Stimulated activated CD4-positive, alpha-beta T cell treated with anti-CD3 and anti-CD28 coated beads, Interleukin-4, amount 100 ng/mL, for 24 hours (primary cell): ENCODE measurements at places on chromosomes 13 and 19.

DNA sequence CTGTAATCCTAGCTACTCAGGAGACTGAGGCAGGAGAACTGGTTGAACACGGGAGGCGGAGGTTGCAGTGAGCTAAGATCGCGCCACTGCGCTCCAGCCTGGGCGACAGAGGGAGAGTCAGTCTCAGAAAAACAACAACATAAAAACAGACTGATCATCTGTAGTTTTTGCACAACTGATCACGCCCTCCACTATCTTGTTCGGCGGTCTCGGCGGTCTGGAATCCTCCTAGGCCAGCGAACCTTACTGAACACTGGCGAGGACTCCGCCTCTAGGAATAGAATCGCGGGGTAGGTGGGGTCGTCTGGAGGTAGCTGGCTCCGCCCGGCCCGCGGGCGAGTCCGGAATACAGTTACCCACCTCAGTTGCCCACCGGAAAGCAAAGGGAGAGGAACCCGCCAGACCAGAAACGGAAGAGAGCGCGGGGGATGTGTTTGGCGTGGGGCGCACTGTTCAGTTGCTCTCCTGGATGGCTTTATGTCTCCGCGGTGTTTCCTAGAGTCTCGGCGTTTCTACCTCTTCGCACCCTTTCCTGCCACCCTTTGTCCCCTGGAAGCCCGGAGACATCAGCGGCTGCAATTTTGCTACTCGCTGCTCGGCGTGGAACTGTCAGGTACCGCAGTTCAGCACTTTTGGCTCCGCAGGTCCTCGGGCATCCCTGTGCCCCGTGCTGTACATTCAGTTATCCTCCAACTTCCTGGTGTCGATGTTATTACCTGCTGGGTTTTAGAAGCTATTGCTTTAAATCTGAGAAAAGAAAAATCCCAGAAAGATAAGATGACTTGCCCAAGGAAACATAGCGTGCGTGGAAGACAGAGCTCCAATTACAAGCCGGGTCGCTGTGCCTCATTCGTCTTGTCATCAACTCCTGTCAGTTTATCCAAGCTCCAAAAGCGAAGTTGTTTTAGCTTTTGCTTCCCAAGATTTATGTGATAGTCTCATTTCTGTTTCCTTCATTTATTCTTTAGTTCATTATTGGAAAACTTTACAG, 24.9 kb upstream of the HNRNPA1L2 start:
- DNase-seq, result peak; percentile 89

DNA sequence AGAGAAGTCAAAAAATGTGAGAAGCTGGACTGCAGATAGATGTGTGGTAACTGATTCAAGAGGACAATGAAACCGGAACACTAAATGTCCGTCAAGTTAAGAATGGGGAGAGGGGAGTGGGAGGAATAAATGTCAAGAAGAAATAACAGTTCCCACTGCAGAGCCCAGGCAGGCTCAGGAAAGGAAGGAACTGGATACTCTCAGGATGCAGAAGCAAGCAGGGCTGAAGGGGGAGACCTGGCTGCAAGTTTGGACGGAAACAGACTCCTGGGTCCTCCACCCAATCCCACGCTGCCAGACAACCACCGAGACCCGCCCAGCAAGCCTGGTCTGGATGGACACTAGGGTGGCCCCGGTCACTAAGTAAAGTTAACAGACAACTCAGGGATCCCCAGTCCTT, 18.1 kb downstream of the TUBGCP3 start:
- no peak for DNase-seq

GRCh38 chr19:1063030-1063908, 3.7 kb upstream of the ARHGAP45 start:
- DNase-seq, result peak; percentile 56

DNA sequence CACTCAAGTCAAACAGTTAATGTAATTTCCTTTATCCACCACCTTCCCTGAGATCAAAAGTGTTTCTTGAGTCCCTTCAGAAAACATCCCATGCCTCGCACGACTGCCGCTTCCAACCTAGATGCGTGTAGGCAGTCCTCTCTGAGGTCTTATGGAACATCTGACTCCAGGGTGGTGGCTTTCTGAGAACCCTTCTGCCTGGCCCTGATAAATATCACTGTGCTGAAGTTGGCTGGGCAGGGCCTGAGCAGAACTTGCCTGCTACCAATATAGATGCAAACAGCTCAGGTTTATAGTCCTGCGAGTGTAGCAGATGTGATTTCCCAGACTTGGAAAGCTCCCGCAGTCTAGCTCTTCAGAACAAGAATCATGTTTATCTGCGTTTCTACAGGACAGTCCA, 61.1 kb upstream of the GPR12 start:
- DNase-seq, result no peak

DNA sequence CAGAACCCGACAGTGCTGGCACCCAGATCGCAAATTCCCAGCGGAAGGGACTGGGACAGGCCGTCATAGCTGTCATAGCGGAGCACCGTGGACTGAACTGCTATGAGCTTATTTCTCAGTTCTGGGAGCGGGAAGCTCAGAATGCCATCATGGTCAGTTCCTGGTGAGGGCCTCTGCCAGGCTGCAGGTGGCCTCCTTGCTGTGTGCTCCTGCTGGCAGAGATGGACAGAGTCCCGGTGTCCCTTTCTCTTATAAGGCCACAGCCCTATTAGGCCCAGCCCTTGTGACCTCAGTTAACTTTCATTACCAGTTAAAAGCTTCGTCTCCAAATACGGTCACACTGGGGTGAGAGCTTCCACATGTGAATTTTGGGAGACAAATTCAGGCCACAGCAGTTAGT, 4.6 kb downstream of the ZNF444 start:
- DNase-seq, result no peak

- peak; percentile 71 for DNase-seq
These were observed 14.8 kb upstream of the GPI start for GRCh38 chr19:34350161-34350561.

DNA sequence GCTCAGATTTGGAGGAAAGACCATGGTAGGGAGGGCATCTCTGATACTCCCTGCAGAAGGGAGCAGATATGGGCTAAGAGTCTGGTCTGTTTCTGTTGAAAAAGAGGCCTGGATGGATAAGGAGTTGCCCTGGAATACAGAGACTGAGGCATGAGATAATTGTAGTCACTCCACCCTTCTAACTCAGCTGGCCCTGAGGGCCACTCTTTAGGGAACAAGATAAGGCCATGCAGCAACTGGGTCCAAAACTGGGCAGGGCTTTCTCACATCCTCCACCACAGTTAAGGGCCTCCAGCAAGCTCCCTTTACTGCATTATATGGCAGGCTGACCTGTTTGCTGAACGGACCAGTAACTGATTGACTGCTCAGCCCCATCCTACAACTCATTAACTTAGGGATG, 1.3 kb downstream of the ZNF749 start:
- DNase-seq, result no peak

- no peak for DNase-seq
These were observed 69.2 kb downstream of the TEX26 start for GRCh38 chr13:31001647-31002046.

GRCh38 chr13:85441364-85441763, 357.9 kb downstream of the SLITRK6 start:
- DNase-seq, result no peak

DNA sequence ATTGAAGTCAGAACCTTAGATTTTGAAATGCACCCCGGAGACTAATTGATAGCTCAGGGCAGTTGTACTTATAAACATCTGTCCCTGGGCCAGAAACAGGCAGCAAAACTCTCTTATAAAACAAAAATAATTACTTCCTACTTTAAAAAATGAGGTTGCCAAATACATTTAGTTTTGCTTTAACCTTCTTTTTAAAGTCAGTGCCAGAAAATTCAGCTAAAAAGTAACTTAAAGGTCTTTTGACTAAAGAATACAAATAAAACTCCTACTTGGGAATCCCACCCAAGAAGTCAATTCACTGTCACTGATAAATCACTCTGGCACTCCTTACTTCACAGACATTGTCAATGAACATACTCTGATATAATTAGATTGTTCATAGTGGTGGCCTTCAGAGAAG, 60.7 kb downstream of the DOCK9 start:
- no peak for DNase-seq

GRCh38 chr13:28613562-28613961, 45.4 kb upstream of the POMP start:
- no peak for DNase-seq

- DNase-seq, result no peak
These were observed 636 bp upstream of the RB1 start for GRCh38 chr13:48302871-48303358.

DNA sequence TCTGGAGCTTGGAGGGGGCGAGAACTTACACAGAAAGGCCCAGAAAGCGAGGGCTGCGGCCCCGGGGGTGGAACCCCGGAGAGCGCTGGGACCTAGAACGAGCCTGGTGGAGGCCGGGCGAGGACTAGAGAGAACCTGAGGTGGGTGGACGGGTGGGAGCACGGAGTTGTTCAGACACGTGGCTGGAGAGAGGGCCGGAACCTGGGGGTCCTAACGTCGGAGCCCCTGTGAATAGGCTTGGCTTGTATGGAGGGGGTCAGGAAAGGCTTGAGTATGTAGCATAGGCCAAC, 383 bp downstream of the ZNF581 start:
- DNase-seq, result no peak

GRCh38 chr13:21749410-21749809, 78.5 kb downstream of the FGF9 start:
- DNase-seq, result no peak

DNA sequence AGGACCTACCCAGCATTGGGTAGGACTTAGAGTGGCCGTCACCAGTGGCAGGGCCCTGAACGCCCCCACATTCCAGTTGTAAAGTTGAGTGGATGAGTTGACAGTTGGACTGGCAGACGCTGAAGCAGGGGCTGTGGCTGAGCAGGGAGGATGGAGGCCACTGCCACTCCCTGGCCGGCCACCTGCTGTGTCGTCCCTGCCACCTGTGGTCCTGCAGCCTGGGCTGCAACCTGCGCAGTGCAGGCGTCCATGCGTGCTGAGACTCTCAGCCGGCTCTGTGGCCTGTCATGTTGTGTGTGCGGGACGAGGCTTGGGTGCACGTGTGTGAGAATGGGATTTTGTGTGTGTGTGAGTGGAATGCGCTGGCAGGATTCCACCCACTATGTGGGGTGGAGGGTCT, 80.8 kb downstream of the SCGB2B2 start:
- DNase-seq, result no peak

DNA sequence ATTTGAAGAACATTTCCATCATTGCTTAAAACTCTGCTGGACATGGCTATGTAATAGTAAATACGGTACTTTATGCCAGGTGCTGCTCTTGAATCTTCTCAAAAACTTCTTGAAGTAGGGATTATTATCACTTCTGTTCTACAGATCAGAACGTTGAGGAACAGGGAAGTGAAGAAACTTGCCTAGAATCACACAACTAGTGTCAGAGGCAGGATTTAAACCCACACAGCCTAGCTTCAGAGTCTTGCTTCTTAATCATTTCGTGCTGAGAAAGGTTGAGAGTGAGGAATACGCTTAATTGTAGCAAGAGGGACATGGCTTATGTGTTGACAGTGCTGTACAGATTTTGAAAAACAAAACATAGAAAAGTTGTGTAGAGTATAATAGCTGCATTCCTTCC, 13.5 kb downstream of the TM9SF2 start:
- no peak for DNase-seq

GRCh38 chr19:55251341-55252081, 7.3 kb downstream of the PPP6R1 start:
- DNase-seq, result peak; percentile 49

DNA sequence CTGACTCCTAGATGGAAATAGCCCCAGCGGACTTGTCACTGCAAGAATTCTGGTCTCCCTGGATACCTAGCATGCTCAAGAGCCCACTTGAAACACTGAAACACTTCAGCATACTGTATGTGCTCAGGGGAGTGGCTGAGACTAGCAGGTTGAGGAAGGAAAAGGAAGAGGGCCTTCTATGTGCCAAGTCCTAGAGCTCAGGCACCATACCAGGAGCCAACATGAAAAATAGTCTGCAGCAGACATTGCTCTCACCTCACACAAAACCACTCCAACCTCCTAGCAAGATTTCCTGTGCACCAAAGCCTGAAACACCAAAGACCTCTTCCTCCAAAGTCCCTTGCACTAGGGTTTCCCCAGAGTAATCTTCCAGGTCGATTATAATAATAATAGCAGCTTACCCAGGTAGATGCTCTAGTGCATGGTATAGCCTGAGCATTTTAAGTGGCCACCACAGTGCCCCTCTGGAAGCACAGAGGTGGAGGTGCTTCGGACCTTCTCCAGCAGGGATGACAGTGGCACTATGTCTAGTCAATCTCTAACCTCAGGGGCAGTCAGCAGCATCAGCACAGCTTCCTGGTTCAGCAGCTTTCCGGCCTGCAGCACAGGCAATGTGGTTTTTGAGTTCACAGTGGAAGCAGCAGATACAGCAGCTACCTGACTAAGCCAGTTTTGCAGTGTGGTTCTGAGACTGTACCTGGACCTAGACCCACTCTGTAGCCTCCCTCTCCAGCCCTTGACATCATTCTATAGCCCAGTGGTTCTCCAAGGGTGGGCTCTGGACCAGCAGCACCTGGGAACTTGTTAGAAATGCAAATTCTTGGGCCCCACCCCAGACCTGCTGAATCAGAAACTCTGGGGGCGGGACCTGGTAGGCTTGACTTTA, 45.6 kb upstream of the UBE2L5 start:
- peak; percentile 64 for DNase-seq

DNA sequence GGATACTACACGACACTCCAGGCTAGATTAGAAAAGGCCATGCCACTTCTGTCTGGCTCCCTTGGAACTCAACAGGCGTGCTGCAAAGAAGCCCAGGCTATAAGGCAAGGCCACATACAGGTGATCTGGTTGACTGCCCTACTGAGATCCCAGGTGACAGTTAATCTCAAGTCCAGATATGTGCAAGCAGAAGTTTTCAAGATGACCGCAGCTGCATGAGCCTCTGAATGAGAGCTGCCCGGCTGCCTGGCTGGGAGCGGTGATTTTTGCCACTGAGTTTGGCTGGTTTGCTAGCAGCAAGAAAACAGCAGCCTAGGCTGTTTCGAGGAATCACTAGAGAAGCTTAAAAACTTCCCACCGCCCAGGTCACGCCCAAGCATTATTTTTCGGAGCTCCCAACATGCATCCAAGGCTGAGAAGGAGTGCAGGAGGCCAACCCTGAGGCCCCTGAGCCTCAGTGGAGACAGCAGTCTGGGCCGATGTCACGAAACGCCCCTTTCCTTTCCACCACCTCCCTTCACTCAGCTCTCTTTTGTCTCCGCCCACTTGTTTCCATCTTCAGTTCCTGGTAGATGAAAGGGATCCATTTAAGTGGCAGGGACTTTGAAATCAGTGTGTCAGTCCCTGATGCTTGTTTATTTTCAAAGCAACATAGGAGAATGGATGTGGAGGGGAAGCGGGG, 14.0 kb upstream of the URI1 start:
- no peak for DNase-seq

DNA sequence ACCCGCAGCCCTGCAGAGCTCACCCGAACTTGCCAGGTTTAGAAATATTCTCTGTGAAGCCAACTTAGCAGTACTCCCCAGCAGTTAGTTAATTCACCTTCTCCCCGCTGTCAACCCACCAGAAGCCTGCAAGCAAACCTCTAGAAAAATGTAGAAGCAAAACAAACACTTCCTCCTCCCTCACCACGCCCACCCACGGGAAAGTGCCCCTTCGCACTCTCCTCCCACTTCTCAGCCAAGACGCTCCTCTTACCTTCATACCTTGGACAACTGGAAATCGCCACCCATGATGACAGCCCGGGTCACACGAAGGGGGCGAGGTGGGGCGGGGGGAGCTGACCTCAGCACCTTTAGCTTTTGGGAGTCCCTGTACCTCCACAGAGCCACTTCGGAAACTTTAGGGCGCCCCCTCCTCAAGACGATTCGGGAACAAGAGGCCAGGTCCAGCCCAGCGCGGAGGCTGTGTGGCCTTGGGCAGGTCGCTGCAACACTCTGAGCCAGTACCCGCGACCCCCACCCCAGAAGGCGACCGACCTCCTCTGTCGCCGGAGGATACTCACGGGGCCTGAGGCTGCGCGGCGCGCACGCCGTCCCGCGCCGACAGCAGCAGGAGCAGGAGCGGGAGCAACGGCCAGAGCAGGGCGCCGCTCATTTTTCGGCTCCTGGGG, 485 bp downstream of the CPAMD8 start:
- DNase-seq, result no peak
